ENCODE measurements at places on chromosomes 2 and 18. TPM values are rescaled to one million over a fixed set of nuclear protein-coding genes. Genes with fewer than 3 reads are reported as not detected.

DNA sequence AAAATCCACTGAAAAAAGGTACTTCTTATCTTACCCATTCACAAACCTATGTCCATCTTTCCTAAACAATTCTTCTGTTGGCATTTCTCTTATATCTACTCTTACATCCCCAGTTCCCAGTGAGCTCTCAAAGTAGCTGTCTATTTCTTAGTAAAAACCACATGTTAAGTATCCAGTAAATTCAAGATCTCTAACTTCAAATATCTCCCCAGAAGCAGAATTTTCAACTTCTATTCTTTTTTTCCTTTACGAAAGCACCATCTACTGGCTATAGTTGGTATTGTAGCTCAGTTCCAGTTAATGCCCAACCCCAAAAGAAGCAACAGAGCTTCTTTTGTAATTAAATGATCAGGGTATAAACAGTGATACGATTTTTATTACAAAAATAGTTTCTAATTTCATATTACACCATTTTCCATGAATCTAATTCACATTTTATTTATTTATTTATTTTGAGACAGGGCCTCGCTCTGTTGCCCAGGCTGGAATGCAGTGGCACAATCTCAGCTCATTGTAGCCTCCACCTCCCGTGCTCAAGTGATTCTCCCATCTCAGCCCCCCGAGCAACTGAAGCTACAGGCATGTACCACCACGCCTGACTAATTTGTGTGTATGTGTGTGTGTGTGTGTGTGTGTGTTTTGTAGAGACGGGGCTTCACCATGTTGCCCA is 28.5 kb downstream of the HRH4 start:
- no peak overlapping the region for H3K4me3 ChIP-seq
- no peak for DNase-seq
- H3K27me3 ChIP-seq = no peaks in the 10 kb centered on the region
- no peak overlapping the region for H3K27ac ChIP-seq
- H3K36me3 ChIP-seq = no peaks in the 10 kb centered on the region
- no peaks in the 10 kb centered on the region for H3K4me1 ChIP-seq

Gene ZNF396
- 3.6 TPM for total RNA-seq

DNA sequence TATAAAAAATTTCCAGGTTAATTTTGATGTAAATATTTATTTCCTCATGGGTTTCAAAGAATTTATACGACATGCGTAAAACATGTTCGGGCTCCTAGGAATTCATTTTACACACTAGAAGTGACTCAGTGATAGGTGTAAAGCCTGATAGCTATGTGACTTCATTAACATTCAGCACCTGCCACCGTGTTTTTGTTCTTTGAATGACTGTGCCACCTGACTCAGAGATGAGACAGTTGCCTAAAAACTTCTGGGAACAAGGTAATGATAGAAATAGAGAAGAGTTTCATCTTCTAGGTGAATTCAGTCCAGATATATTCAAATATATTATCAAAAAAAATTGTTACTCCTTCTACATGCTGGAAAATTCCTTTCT is 10.0 kb downstream of the IL1R2 start:
- H3K27me3 ChIP-seq = no peaks in the 10 kb centered on the region
- H3K36me3 ChIP-seq = no peaks in the 10 kb centered on the region
- H3K27ac ChIP-seq = no peak overlapping the region
- DNase-seq = no peak
- no peaks in the 10 kb centered on the region for H3K4me1 ChIP-seq

GRCh38 chr18:52069201-52069600 is 270.8 kb upstream of the DCC start:
- no peak overlapping the region for H3K27ac ChIP-seq
- H3K4me1 ChIP-seq = no peaks in the 10 kb centered on the region
- DNase-seq = no peak
- no peaks in the 10 kb centered on the region for H3K36me3 ChIP-seq

Gene C2orf80
- total RNA-seq = not detected

GRCh38 chr2:157355618-157356017 is 30.0 kb upstream of the ERMN start:
- H3K36me3 ChIP-seq = no peaks in the 10 kb centered on the region
- DNase-seq = no peak
- H3K27me3 ChIP-seq = no peaks in the 10 kb centered on the region

All from colonic mucosa (tissue), 4 donors.